ENCODE measurements at places on chromosomes 1 and 21.

GRCh38 chr21:42614811-42615351 lies 38.5 kb upstream of the PDE9A start:
- DNase-seq: no peak

DNA sequence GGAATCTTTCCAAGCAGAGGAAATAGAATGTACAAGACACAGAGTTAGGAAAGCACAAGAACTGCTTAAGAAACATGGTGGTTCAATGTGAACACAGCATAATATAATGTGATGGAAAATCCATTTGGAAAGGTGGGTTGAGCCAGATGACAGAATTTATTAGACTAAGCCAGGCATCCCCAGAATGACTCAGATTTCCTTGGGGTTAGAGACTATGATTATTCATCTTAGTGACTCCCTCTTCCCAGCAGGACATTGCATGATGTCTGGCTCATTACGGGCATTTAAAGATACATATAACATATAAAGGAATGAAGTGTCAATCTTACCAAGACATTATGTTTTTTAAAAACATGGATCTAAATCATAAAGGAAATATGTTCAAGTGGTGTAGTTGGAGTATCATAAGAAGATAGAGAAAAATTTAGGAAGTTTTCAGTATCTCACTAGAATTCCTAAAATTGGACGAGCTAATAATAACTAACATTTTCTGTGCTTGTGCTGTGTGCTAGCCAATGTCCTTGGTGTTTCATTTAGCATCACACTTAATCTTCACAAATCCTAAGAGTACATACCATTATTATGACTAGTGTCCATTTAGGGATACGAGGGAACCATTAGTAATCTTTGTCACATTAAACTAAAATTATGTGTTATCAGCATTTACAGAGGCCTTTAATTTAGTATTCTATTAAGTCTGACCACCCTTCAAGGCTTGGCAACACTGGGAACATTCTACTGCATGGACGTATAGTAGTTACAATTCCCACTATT lies 41.0 kb upstream of the ST6GALNAC5 start:
- DNase-seq: no peak

DNA sequence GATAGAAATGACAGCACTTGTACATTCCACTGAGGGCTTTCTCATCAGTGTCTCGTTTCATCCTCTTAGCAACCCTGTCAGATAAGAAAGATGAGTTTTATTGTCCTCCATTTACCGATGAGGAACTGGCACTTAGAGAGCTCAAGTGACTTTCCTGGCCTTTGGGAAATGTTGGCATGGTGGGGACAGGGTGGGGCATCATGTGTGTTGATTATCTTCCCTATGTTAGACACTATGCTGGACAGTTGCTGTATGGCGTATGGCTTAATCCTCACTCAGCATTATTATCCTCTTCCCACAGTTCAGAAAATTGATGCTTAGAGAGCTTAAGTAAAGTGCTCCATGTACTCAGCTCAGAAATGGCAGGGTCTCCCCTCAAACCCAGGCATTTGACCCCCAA lies 163.2 kb downstream of the CAMTA1 start:
- DNase-seq: no peak

DNA sequence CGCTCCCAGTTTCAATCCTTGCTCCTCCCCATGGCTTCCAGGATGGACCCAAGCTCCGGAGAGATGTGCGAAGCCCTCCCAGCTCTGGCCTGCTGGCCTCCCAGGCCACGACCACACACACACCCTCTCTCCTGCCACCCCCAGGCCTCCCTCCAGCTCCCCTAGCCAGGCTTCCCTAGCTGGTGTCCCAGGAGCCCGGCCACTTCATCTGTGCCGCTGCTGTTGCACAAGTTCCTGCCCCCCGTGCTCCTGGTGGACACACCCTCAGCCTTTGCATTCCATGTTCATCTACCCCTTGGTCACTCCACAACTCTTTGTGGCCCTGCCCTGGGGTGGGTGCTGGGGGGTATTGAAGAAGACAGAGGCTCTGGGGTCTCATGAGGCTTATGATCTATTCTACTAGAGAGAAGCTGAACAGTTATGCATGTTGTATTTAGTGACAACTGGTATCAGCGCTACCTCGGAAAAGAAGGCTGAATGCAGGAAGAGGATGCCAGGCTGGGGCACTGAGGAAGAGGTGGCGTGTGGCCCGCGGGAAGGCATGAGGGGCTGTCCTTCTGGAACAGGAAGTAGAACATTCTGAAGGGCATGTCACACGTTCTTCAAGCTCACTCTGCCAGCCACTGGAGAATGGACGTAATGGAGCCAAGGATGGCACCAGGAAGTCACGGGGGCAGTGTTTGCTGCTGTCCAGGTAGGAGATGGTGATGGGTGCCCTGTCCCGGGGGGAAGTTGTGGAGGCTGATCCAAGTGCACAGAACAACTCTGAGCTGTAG lies 172.4 kb downstream of the PSMG1 start:
- no peak for DNase-seq

- no peak for DNase-seq
Measured at GRCh38 chr1:209627027-209627731, 25.0 kb downstream of the LAMB3 start.

GRCh38 chr1:48870596-48870995 lies 93.9 kb upstream of the BEND5 start:
- no peak for DNase-seq

- DNase-seq: no peak
Measured at GRCh38 chr1:208497866-208498541, 253.8 kb upstream of the PLXNA2 start.

DNA sequence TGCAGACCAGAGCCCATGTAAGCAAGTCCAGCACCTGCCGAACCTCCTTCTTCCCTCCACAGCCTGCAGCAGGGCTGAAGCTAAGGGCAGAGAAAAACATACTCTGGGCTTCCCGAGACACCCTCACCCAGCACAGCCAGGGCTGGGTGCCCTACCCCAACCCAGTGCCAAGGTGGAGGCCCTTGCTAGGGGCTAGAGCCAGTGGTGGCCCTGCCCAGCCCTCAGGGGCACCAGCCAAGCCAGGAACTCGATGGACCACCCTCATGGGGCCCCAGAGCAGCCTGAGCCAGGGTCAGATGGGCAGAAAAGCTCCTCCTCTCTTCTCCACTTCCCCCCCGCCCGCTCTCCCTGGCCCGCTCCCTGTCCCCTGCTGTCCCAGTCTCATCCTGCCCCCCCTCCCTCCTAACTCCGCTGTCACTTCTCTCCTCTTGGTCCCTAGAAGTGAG lies 15.9 kb downstream of the TNFRSF25 start:
- no peak for DNase-seq

DNA sequence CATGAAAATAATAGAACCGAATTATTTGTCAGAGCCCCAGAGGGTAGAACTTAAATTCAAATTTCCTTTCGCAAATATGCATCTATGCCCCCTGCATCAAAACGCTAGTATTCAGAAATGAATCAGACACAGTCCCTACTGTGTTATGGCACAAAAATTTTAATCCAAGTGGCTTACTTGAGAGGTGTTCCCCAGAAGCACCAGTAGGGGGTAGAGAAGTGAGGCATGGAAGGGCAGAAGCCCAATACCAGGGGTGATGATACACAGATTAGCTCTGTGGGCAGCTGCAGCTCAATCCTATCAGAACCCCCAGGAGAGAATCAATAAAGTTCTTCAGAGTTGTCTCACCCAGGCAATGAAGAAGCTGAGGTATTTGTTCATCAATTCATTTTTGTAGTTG lies 342.2 kb downstream of the OMA1 start:
- DNase-seq: no peak

DNA sequence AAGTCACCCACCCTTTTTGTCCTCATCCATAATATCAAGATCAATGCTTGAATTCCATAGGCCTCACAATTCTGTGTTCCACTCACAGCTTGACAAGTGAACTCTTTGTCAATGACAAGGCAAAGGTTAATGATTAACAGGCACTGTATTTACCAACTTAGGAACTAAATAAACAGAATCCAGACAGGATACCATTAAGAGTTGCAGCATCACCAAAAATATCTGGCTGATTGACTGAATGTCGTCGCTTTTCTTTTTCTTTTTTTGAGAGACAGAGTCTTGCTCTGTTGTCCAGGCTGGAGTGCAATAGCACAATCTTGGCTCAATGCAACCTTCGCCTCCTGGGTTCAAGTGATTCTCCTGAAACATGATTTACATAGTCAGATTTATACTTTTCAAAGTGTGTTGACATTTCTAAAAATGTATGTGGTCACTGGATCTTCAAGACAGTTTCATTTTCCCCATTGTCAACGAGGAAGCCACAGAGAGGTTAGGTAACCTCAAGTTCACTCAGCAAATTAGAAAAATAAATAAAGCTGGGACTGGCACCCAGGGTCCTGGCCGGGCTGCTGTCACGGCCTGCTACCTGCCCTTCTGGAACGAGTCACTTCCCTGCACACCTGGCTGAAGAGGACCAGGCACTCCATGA lies 81.0 kb downstream of the PDE9A start:
- DNase-seq: no peak

DNA sequence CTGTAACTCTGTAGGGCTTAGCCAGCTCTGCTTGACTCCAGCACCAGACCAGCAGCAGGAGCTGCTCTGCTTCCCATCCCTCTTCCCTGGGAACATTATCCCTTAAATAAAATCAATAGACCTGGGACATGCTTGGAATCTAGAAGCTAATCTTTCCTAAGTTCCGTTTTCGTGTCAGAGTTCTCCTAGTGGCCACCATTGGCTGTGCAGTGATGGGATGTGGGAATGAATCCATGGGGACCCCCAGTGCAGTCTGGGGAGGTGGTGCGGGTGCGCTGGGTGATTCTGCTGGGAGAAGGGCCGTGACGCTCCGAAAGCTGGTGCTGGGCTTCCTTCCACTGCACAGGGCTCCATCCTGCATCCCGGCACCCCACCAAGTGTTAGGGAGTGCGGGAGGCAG lies 202.7 kb downstream of the CAMTA1 start:
- no peak for DNase-seq

DNA sequence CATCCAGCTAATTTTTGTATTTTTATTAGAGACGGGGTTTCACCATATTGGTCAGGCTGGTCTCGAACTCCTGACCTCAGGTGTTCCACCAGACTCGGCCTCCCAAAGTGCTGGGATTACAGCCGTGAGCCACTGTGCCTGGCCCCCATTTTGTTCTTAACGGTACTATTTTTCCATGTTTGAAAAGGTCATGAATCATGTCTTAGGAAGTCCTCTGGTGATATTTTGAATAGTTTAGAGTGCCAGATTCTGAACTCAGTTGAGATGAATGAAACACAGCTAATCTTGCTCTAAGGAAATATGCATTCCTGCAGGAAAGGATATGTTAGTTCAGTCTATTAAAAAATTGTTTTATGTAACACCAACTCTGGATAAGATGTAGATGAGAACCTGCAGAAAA lies 62.6 kb upstream of the ATP2B4 start:
- no peak for DNase-seq

DNA sequence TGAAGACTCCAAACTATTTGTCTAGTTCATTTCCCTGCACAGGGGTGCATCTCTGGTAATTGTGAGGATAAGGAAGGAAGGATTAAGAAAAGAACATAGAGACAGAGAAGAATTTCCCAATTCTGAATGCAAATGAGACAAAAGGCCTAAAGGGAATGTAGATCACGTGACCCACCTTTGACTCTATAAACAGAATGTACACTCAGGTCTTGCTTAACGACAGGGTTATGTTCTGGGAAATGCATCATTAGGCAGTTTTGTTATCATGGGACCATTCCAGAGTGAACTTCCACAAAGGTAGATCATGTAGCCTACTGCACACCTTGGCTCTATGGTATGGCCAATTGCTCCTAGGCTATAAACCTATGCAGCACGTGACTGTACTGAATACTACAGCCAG lies 252.3 kb upstream of the ZP4 start:
- DNase-seq: no peak

DNA sequence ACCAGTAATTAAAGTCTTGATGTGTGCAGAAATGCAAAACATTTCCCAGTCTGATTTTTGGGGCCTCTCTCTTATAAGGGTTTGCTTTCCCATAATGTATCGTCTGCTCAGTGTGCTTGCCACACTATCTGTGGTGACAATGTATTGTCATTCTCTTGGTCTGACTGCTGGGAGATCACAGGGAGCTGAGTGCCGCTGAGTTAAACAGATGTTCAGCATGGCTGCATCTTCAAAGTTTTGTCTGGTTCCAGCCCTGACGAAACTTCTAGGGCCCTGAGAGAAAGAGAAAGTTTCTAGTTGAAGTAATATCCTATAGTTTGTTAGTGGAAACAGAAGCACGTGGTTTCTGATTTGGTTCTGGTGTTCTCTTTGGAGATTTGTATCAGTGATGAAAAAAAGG lies 42.6 kb downstream of the DNM3 start:
- DNase-seq: no peak

DNA sequence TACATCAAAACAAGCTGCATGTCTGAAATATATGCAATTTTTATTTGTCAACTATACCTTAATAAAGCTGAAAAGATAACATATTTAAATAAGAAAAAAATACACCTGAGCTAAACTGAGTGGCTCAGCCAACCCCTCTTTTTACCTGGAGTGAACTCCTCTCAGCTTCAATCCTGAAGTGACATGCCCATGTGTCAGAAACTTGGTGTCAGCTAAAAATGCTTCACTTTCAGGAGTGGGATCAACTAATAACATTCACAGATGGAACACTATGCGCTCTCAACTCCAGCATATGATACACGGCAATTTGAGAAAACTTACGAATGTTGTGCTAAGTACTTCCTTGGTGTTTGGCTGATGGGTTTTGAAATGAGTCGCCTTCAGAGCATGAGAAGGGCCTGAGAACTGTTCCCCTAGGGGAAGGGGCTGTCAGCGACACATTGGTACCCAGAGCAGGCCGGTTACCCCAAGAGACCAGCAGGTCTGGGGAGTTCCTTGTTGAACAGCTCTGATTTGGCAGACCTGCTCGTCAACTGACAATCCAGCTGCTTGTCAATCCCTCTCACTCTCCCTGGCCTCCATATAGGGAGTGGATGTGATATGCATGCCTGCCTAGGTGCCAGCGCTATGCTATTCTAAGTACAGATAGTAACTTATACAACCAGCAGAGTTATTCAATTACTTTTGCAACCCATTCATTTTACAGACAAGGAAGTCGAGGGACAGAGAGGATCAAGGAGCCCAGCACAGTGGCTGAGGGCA lies 267.7 kb downstream of the PCP4 start:
- no peak for DNase-seq

DNA sequence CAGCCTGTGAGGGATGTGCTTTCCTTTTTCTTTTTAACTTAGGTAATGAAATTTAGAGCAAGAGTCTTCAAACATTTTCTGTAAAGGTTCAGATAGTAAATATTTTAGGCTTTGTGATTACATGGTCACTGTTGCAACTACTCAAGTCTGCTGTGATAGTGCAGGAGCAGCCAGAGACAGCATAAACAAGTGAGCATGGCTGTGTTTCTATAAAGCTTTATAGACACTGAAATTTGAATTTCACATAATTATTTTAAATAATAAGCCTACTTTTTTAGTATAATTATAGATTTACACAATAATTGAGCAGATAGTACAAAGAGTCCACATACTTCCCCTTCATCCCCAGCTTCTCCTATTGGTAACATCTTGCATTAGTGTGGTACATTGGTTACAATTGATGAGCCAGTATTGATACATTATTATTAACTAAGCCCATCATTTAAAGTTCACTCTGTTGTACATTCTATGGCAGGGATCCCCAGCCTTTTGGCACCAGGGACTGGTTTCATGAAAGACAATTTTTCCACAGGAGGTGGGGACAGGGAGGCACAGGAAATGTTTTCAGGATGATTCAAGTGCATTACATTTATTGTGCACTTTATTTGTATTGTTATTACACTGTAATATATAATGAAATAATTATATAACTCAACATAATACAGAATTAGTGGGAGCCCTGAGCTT lies 3.0 kb downstream of the ATF6 start:
- DNase-seq: no peak

- no peak for DNase-seq
Measured at GRCh38 chr1:243407284-243408018, 151.6 kb downstream of the SDCCAG8 start.

GRCh38 chr1:165424454-165425216 lies 20.3 kb downstream of the RXRG start:
- no peak for DNase-seq

All from CMK (cell line).